CD4-positive, alpha-beta T cell treated with Interleukin-17A for 1 hour (primary cell): ENCODE measurements at places on chromosomes 6 and 20.

DNA sequence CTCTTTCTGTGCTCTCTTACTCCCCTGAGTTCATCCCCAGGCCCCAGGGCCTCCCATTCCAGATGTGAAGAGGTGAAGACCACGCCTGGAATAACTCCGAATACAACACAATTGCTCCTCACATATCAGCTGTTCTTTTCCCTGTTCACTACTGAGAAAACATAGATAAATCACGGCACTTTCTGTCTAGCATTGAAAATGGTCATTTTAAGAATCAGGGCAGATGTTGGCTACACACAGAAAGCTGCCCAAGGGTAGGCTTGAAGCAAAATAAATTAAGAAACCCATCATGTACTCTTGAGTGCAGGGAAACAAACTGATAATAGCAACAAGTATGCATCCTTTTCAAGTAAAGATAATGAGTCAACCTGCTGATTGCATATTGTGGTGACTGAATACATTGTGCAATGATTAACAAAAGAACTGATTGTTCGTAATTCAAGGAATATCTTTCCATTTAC is 382.5 kb downstream of the PRKN start:
- DNase-seq = no peak

- no peak for DNase-seq
Observed at GRCh38 chr6:169177516-169178166, 76.0 kb downstream of the THBS2 start.

DNA sequence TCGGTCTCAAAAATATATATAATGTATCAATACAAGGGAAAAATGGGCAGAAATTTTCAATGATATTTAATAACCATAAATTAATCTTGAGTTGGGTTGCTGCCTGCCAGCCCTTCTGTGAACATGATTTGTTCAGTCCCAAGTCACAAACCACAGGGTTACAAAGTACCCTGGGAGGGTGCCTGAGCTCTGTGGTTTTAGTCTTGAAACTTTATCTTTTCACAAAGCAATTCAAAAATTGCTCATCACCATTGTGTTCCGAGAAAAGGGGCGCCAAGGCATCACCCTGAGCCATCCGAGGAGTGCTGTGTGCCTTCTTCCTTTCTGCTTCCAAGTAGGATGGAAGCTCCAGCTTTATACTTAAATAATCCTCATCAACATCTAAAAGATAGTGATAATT is 141.6 kb upstream of the AKAP12 start:
- DNase-seq = no peak

GRCh38 chr6:4640139-4640538 is 136.1 kb upstream of the CDYL start:
- DNase-seq = no peak

- no peak for DNase-seq
Observed at GRCh38 chr6:145260484-145261175, 474.7 kb downstream of the EPM2A start.

GRCh38 chr6:159170999-159171712 is 2.0 kb downstream of the FNDC1 start:
- no peak for DNase-seq

DNA sequence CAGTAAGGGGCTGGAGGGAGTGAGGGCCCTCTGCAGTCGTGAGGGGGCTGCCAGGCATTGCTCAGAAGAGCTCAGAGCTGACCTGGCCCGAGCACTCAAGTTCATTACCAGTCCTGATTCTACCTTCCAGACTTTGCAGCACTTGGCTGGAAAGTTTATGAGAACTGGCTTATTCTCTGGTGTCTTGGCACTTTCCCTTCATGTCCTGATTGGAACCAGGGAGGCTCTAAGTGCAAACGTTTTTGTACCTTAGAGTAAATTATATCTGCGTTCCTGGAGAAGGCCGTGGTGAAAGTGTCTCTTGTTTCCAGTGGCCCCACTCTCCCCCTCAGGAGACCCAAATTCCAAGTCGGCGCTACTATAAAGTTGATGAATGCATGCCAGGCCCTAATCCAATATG is 402.3 kb downstream of the CDC5L start:
- DNase-seq = no peak

- DNase-seq = peak; percentile 58
Observed at GRCh38 chr20:59403261-59403961, 103.0 kb downstream of the EDN3 start.

DNA sequence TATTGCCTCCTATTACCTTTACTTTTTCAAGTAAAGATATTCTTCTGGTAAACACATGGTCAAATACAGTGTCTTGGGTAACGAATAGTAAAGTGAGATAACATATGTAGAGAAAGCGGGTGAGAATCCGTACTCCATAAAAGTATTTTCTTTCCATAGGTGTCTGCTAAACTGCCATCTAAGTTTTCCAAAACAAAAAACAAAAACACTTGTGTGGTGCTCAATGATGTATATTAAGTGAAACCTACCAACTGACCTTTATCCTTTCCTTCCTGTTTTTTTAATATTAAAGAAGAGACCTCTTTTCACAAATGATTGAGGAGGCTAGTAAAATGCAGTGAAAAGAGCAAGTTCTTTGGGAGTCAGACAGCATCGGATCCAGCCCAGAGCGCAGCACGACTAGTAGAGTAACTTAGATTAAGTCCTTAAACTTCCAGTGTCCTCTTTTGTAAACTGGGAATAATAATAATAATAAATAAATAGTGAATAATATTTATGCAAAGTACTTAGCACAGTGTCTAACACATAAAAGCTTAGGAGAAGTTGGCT is 437 bp upstream of the CDKAL1 start:
- no peak for DNase-seq

- peak; percentile 88 for DNase-seq
Observed at GRCh38 chr20:34872622-34873224, at the start of gene GGT7. GGT7 (minus strand) TSS chr20:34872856; CDS start chr20:34872815, 41 bp downstream.

DNA sequence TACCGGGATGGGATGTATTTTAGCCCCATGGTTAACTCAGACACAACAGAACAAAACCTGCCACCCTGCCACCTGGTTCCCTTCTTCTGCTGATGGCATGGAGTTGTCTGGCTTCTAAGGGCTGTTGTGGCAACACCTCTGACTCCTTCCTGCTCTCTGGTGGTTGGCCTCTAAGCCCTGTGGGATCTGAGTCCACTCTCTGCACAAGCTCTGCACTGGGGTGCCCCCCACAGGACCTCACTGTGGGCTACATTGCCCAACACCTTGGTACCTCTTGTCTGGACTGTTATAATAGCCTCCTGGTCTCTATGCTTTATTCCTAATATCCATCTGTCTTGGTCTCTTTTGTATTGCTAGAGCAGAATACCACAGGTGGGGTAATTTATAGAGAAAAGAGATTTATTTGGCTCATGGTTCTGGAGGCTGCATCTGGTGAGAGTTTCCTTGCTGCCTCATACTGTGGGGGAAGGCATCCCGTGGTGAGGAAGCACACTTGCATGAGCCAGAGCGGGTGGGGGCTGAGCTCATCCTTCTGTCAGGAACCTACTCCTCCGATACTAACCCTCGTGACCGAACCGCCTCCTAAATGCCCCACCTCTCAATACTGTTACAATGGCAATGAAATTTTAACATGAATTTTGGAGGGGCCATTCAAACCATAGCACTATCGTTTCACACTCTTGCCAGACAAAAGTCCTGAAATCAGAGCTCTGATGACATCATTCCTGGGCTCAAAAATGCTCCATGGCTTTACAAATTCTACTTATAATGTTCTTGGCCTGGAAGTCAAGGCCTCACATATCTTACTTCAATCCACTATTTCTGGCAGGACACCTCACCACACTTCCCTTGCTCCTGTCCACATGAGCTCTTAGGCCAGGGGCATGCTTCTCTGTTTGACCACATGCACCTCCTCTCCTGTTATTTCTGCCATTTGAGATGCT is 127.2 kb downstream of the PAX1 start:
- DNase-seq = no peak

DNA sequence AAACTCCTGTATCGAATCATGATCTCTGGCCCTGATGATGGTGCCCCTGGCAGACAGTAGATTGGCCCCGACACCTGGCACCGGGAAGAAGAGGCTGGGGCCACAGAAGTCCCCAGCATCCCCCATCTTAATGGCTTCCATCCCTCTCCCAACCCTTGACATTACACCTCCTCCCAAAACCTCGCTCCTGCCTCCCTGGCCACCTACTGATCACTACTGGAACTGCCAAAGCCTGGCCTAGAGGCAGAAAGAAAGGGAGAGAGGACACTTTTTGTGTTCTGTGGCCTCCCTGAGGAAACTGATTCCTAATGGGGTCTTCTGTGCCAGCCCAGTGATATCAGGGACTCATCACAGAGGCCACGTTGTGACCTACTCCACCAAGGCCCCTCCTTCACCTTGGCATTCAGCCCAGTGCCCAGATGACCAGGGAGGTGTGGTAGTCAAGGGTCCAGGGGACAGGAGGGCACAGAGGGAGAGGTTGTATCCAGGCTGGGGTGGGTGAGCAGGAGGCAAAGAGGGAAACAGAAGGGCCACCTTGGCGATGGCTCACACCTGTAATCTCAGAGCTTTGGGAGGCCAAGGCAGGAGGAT is 6.1 kb downstream of the C20orf173 start:
- peak; percentile 31 for DNase-seq

DNA sequence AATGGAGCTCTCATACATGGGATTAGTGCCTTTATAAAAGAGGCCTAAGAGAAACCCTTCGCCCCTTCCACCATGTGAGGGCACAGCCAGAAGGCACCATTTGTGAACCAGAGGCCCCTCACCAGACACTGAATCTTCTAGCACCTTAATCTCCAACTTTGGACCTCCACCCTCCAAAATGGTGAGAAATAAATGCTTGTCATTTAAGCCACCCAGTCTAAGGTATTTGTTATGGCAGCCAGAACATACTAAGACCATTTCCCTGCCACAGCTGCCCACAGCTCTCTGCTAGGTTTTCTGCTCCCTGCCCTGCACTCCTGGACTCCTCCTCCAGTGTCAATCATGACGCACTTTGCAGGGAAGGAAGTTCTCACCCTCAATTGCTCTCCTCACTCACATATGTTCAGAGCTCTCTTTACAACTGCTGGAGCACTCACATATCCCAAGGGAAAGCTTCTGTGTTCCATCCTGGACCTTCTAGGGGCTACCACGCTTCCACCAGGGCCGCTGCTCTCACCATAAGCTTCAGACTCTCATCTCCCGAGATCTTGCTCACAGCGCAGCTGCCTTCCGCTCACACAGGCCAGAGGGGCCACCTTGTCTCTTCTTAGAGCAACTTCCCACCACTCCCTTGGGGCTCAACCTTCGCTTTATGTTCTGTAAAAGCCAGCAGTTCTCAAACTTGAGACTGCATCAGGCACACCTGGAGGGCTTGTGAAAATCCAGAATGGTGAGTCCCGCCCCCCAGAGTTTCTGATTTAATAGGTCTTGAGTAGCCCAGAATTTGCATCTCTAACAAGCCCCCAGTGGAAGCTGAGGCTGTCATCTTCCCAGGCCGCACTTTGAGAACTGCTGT is 1.6 kb upstream of the LY86 start:
- no peak for DNase-seq

DNA sequence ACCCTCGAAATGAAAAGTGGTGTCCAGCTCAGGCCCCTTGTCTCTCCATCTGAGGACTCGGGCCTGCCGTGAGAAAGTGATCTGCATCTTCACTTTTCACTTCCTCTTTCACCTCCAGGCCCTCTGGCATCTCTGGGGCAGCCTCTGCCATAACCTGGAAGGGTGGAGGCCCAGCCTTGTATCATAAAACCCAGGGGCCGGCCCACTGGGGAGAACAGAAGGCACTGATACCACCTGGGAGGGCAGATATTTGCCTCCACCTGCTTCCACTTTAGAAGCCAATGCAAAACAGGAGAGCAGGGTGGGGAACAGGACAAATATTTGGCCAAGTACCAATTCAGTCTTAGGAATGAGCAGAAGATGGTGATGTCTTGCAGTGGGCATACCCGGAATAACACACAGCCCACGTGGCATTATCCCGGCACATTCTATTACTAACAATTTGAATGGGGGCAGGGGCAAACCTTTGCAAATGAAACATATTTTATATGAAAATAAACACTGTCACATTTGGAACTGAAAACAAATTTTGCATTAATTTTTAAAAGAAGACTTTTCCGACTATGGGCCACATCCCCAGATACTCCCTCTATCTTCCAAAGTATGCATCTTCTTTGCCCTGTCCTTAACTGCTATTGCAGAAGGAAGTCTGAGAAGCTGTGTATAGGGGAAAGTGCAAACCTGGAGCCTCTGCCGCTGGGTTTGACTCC is 69.2 kb upstream of the TBC1D7 start:
- DNase-seq = no peak

DNA sequence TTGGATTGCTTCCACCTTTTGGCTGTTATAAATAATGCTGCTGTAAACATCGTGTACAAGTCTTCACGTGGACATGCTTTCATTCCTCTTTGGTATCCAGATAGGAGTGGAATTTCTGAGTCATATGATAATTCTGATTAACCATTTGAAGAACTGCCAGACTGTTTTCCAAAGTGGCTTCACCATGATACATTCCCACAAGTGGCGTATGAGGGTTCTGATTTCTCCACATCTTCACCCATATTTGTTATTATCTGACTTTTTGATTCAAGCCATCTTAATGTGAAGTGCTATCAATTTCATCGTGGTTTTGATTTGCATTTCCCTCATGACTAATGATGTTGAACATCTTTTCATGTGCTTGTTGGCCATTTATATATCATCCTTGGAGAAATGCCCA is 2.9 kb upstream of the SNRPB start:
- no peak for DNase-seq

GRCh38 chr6:52534966-52535390 is 41.9 kb downstream of the TRAM2 start:
- no peak for DNase-seq

DNA sequence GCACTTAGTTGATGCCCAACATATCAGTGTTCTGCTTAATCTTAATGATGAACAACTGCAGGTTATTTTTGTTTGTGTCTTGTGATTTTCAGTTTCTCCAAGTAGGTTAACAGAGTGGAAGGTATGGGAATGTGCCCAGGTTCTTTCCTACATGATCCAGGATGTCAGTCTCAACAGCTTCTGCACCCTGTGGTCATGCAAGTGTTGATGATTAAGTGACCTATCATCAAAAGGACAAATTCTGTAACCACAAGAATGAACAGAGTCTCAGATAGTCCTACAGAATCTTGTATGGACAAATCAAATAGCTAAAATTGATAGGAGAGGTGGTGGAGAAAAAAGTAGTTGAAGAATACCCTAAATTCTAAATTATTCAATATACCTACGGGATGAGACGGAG is 26.1 kb downstream of the MAN1A1 start:
- no peak for DNase-seq
